ENCODE measurements at places on chromosomes 3 and 15.

GRCh38 chr15:89858661-89859458 is 34.9 kb downstream of the AP3S2 start:
- no peak for DNase-seq

GRCh38 chr3:53531749-53532148 is 37.3 kb downstream of the CACNA1D start:
- no peak for DNase-seq

DNA sequence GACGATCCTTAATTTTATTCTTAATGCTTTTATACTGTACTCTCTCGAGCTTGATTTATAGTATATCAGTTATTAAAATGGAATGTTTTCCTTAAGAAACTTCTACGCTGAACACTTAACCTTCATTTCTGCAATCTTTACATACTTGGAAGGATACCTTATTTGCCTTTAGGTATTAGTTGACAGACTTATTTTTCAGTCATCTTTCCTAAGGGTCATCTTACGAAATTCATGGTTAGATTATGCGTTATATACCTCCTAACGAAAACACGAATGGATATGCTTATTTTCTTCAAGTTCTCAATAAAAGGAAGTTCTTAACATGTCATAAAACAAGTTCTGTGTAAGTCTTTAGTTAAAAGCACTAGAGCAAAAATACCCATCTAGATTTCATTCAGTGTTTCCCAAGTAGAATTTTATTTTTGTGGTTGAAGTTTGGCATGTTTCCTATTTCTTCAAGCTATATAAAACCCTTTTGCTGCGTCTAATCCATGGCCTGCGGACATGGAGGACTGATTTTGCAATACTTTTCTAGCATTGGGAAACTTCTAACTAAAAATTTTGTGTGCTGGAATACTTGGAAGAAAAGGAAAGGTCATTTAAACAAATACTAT is 231.3 kb downstream of the TP63 start:
- DNase-seq = no peak

- DNase-seq = no peak
These were observed 22.8 kb downstream of the CHST2 start for GRCh38 chr3:143142354-143142753.

- no peak for DNase-seq
These were observed 96.4 kb upstream of the IL12A start for GRCh38 chr3:159892171-159892795.

- no peak for DNase-seq
These were observed 1.6 kb upstream of the GRAMD2A start for GRCh38 chr15:72199205-72199515.

DNA sequence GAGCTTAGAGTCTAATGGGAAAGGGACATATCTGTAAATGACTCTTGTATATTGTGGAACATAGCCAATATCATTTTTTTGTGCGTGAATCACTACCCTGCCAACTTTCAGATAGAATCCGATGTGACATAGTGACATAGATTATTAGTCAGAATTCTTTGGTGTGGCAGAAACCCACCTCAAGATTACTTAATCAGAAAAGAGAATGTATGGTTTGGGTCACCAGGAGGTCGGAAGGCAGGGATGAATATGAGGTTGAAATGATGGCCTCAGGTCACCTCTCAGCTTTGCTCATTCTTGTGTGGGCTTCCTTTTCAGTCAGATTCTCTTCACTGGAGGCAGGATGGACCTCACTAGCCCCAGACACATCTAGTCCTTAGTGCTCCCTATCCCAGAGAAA is 41.4 kb downstream of the SNAPC5 start:
- no peak for DNase-seq

DNA sequence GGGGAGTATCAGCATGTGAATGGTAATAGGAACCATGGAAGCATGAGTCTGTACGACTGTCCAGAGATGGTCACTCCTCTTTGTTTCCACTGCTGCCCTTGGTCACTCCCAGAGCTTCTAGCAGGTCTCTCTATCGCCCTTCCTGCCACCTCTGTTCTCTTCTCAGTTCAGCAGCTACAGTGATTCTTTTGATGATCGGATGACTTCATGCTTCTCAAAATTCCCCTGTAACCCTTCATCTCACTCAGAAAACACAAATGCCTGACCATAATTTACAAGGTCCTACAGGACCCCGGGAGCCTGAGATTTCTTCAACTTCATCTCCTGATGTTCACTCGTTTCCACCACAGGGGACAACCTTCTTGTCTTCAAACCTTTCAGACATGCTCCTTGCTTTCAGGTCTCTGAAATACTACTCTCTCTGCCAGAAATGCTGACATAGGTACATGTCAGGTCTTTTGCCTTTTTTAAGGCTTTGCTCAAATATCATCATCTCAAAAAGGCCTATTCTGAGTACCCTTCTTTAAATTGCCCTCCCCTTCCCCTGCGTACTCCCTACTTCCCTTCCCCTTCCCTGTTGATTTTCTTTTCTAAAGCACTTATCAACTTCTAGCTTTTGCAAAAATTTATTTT is 42.1 kb upstream of the BHLHE40 start:
- DNase-seq = no peak

DNA sequence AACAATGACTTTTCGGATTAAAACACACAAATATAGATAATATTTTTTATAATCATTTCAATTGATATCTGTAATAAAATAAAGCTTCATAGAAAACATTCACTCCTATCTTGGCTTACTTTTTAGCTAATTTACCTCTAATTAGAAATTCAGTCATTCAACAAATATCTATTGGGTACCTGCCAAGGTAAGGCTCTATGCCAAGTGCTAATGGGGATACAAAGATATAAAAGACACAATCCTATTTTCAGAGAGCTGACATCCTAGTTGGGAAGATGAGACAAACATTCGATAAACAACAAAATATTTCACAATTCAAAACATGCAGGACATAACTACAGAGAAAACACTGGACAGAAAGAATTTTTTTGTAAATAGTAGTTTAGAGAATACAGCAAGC is 63.3 kb downstream of the ULK4 start:
- no peak for DNase-seq

Data from transverse colon (tissue), 4 donors.